ENCODE measurements at places on chromosomes 7 and 10.

DNA sequence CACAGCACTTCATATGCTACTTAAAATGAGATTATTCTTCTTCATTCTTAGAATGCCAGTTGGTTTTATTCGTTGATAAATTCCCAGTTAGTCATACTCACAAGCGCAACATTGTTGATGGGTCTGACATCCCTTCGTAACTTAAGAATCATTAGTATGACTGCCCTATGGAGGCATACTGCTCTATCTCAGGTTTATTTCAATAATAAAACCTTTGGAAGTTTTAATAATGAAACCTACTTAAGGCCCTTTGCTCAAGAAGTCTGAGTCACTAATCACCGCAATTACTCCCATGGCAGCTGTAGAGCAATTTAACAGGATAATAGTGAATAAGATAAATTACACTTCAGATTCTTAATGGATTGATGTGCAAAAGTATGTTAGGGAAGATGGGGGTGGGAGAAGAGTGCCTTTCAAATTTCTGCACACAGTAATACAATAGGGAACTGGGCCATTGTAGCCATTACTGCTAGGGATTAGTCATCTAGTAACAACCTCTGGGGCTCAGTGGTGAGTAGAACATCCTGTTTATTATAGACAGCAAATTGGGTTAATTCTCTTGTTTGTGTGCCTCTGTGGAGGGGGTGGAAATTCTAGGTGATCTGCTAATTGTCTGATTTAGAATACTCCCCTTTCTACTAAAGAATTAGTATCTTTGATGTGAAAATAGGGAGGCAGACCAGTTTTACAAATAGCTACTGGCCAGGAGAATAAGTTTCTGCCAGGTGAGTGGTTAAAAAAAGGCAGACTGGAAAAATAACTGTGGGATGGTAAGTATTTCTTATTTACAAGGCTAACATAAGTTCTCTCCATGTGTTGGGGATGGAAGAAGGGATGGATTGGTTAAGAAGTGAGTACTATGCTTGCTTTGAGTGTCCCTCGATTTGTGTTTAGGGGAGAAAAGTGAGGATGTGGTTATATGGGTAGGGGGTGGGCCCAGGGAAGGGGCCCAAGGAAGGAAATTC is 74.5 kb upstream of the VKORC1L1 start:
- no peaks in the 10 kb centered on the region for H3K27me3 ChIP-seq
- H3K27ac ChIP-seq: no peak overlapping the region
- no peak overlapping the region for H3K4me3 ChIP-seq
- H3K36me3 ChIP-seq: no peaks in the 10 kb centered on the region

- H3K27ac ChIP-seq: no peak overlapping the region
- no peak overlapping the region for H3K4me3 ChIP-seq
- DNase-seq: no peak
- no peaks in the 10 kb centered on the region for H3K27me3 ChIP-seq
- H3K4me1 ChIP-seq: peaks cover 14% of the 10 kb centered on the region
Measured at GRCh38 chr10:126092366-126093215, 196.2 kb downstream of the FANK1 start.

DNA sequence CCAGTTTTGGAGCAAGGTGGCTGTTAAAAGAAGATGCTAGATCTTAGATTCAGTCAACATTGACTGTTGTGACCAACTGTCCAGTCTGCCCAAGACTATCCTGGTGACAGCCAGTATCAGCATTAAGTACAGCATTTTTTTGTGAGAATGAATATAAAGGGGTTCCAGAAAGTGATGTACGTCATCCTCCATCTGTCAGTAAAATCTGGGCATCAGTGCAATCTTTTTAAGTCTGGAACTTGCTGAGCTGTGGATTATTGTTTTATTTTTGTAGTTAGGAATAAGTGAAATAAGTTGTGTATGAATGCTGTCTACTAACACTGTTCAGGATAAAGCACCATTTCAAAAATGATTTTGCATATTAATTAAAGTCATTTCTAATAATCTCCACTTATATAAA is 1020.0 kb upstream of the GHITM start:
- no peaks in the 10 kb centered on the region for H3K4me1 ChIP-seq
- no peak for DNase-seq
- no peak overlapping the region for H3K27ac ChIP-seq
- no peak overlapping the region for H3K4me3 ChIP-seq

DNA sequence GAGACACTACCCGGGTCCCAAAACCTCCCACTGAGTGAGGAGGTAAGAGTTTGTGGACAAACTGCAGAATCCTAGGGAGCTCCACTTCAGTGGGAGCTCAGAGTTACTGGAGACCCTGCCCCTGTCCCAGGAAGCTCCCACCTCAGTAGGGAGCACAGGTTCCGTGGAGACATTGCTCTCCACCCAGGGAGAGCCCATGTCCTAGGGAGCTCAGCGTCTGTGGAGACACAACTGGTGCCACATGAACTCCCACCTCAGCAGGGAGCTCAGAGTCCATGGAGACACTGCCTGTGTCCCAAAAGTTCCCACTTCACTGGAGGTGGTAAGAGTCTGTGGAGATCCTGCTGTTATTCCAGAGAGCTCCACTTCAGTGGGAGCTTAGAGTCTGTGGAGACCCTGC is 6.3 kb downstream of the MYO1G start:
- no peaks in the 10 kb centered on the region for H3K4me1 ChIP-seq
- H3K27me3 ChIP-seq: no peaks in the 10 kb centered on the region
- H3K4me3 ChIP-seq: no peak overlapping the region
- no peaks in the 10 kb centered on the region for H3K36me3 ChIP-seq
- H3K27ac ChIP-seq: no peak overlapping the region

Measured in SJCRH30 (cell line).